NCI-H526 treated with DMSO at 0.1 percent for 48 hours (cell line): ENCODE measurements at places on chromosomes 11 and 22.

- DNase-seq, result no peak
These were observed 116.9 kb downstream of the SOX6 start for GRCh38 chr11:16239141-16240105.

DNA sequence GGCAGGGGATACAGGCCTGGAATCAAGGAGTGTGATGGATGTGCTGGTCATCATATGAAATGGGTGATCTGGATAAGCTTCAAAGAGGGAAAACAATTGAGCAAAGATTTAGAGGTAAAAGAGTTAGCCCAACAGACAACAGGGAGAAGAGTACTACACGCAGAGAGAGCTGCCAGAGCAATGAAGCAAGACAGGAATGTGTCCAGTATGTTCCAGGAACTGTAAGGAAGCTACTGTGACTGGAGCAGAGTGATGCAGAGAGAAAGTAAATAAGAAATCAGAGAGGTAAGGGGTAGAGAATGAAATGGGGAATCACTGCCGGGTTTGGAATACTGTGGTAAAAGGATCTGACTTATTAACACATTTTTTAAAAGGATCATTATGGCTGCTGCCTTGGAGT, 255.1 kb downstream of the DCDC1 start:
- DNase-seq, result no peak

- no peak for DNase-seq
These were observed 16.8 kb downstream of the TREH start for GRCh38 chr11:118662401-118663271.

DNA sequence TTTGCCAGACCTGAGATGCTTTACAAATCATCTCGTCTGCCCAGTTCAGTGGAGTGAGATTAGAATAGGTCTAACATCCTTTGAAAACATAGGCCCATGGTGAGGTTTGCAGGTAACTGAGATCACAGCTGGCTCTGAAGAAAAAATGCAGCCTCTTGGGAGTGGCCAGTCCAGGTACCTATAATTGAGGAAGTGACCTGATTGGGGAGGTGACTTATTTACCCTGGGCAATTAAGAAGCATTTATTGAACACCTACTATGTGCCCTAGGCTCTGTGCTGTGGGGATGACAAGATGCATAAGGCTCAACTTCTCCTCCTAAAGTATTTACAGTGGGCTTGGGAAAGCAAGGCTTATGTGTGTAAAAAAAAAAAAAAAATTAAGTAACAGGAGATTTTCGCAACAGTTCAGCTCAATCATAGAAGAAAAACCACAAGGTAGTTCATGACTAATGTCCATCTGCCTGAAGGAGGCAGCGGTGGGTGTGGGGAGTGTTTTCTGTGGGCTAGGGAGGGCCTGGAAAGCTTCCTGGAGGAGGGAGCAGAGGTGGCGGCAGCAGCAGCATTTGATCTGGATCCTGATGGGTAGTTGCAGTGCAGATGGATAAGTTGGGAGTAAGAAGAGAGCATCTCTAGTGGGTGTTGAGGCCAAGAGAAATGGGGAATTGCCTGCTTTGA, 16.1 kb downstream of the MICAL2 start:
- no peak for DNase-seq

GRCh38 chr11:8335683-8336082, 72.0 kb upstream of the LMO1 start:
- DNase-seq, result no peak

GRCh38 chr11:134020598-134020997, 48.3 kb upstream of the JAM3 start:
- DNase-seq, result no peak

DNA sequence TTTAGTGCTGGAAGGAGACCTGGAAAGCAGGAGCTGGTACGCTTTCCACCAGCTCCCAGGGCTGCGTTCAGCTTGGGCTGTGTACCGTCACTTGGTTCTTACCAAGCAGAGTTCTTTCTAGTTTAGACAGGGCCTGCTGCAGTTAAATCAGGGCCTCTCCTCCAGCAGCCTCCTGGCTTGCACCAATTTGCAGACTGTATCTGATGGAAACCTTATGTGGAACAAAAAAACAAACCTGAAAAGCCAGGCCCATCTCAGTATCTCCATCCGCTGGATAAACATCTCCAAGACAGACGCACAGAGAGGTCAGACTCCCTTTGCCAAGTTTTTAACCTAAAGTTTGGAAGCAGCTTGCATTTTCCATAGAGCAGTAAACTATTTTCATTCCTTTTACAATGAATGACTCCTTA, 288.6 kb upstream of the SORL1-AS1 start:
- DNase-seq, result no peak

DNA sequence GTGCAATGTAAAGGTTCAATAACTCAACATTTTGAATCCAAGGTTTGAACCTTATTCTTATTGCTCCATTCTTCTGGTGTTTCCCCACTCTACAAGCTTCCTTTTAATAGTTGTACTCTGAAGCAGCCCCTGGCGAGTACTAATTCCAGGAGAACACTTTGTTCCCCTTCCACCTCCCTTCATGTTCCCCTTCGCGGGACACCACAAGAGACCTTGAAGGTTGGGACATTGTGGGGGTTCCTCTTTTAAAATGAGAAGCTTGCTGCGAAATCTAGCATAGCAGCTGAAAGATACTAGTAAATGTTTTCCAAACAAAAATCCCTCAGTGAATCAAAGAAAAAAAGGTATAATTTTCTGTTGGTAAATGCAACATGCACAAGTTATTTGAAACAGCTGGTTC, 626.3 kb upstream of the LRRC4C start:
- no peak for DNase-seq

DNA sequence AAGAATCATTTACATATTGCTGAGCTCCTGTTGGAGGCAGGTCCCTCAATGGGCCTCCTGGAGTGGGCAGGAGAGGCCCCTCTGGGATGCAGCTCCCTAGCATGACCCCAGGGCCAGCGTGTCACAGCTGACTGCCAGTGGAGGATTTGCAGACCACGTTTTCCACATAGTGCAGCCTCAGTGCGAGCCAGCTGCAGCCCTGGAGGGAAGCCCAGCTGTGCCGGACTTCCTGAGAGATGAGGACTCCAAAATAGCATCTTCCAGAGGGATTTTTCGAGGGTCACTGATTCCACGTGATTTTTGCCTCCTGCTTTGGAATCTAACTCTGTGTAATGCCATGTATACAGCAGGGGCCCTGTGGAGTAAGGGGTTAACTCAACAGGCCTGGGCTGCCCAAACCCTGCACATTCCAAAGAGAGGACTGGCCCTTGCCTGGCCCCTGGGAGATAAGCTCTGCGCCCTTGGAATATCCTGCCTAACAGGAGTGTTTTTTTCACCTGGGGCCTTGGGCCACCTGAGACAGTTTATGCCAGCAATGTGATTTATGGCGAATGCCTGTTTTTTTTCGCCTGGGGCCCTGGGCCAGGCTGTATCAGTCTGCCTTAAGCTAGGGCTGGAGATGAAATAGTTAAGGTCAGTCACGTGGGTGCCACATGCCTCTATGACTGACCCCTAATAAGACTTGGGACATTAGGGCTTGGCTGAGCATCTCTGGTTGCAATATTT, 47.4 kb downstream of the RPS6KA4 start:
- DNase-seq, result no peak
